HuH-7.5 (cell line): ENCODE measurements at places on chromosomes 12 and 14.

GRCh38 chr14:56061051-56061450 lies 57.2 kb upstream of the PELI2 start:
- DNase-seq, result no peak

DNA sequence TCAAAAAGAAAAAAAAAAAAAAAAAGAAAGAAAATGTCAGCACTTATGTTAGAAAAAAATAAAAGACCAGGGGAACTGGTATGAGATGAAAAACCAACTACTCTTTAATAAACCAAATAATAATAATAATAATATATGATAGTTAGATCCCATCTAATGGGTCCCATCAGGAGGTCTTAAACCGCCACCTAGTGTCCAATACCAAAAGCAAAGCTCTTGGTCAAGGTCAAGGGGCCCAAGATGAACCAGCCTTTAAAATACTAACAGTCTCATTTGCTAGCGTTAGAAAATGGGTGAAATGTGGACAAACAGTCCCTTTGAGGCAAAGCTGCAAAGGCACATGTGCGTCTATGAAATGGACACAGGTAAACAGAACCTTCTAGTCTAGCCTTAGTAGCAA lies 12.3 kb downstream of the BRAP start:
- DNase-seq, result no peak

- DNase-seq, result no peak
Observed at GRCh38 chr14:20493634-20494033, 11.7 kb upstream of the RNASE10 start.

GRCh38 chr14:31320922-31321766 lies 99.2 kb downstream of the HEATR5A start:
- DNase-seq, result no peak

- DNase-seq, result no peak
Observed at GRCh38 chr14:96874127-96874526, 76.9 kb downstream of the VRK1 start.

DNA sequence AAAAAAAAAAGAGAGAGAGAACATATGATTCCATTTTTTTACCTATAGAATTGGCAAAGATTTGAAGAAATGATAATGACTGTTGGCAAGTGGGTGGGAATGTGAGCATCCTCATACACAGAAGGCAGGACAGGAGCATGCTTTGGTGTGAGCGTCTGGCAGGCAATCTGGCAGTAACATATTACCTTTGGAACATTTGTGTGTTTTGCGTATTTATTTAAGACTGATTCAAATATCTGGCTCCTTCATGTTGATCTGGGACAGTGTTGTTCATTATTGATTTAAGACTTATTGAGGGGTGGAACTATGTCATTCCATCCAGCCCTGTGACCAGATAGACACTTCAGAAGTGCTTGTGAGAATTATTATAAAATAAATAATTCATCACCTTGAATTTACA lies 53.1 kb downstream of the PPP1R36 start:
- no peak for DNase-seq

DNA sequence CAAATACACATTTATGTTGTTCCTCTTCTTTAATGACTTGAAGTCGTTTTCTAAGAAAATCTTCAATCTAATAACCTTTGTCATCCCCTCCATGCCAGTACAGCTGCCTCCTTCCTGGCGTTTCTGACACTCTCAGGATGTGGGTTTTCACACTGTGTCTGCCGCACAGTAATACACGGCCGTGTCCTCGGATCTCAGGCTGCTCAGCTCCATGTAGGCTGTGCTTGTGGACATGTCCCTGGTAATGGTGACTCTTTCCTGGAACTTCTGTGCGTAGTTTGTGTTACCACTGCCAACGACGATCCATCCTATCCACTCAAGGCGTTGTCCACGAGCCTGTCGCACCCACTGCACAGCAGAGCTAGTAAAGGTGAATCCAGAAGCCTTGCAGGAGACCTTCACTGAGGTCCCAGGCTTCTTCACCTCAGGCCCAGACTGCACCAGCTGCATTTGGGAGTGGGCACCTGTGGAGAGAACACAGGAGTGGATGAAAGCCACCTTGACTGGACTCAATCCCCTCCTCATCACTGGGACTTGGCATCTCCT lies 1095.9 kb downstream of the TMEM121 start:
- no peak for DNase-seq

GRCh38 chr14:74804219-74804825 lies 41.2 kb downstream of the YLPM1 start:
- peak; percentile 11 for DNase-seq

DNA sequence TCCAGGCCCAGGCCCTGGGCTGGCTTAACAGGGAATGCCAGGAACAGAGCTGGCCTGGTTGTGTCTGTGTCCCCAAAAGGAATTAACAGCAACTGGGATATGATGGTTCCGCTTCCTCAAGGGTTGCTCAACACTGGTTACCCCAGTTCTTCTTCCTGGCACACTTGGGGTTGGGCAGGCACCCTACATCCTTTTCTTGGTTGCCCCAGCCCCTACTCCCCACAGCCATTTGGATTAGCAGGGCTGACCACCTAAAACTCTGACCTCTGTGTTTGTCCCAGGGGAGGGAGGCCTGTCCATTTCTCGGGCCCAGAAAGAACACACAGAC lies 30.8 kb downstream of the NCKAP5L start:
- DNase-seq, result no peak
